ENCODE measurements at places on chromosomes 5 and 9. TPM values are rescaled to one million over a fixed set of nuclear protein-coding genes. Genes with fewer than 3 reads are reported as not detected.

The PCDHGA4 gene
- not detected for total RNA-seq

The RGS7BP gene
- 2.1 TPM for total RNA-seq

GRCh38 chr5:83715236-83716065, 5.2 kb downstream of the HAPLN1 start:
- peak; percentile 21 for DNase-seq

- DNase-seq, result no peak
Observed at GRCh38 chr5:142128675-142129208, 20.2 kb downstream of the NDFIP1 start.

The DNAI1 gene
- not detected for total RNA-seq

GRCh38 chr5:57117596-57117995, 56.3 kb upstream of the GPBP1 start:
- DNase-seq, result peak; percentile 7

The ANXA2R gene
- 4.8 TPM for total RNA-seq

GRCh38 chr9:68981789-68982188, 32.1 kb downstream of the PRKACG start:
- peak; percentile 7 for DNase-seq

DNA sequence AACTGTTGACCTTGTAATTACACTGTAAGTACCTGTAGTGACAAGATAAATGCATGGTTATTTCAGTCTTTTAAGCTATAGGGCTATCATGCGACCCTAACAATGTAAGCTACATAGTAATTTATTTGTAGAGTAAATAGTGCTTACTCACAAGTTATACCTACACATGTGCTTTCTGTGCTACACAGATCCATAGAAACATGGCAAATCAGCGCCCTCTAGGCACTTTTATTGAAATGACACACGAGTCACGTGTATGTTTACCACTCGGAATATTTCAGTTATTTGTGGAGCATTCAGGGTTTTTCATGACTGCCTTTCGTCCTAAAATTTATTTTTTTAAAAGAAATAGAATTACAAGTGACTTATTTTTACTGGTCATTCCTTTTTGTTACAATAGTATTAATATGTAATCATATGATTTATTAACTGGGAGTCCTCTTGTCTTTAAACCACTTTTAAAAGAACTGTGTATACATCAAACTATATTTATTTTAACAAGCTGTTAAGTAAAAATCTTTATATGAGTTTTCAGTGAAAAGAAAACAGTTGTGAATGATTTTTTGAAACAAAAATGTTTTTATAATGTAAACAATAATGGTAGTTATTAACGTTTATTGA, 1242.3 kb upstream of the WWC1 start:
- DNase-seq, result peak; percentile 46

The ABLIM3 gene
- total RNA-seq, result 43.6 TPM

GRCh38 chr9:94623253-94623652, 16.1 kb downstream of the FBP1 start:
- no peak for DNase-seq

The CNTLN gene
- total RNA-seq, result 12.1 TPM

- DNase-seq, result no peak
Observed at GRCh38 chr5:149759563-149759962, 29.5 kb downstream of the PPARGC1B start.

DNA sequence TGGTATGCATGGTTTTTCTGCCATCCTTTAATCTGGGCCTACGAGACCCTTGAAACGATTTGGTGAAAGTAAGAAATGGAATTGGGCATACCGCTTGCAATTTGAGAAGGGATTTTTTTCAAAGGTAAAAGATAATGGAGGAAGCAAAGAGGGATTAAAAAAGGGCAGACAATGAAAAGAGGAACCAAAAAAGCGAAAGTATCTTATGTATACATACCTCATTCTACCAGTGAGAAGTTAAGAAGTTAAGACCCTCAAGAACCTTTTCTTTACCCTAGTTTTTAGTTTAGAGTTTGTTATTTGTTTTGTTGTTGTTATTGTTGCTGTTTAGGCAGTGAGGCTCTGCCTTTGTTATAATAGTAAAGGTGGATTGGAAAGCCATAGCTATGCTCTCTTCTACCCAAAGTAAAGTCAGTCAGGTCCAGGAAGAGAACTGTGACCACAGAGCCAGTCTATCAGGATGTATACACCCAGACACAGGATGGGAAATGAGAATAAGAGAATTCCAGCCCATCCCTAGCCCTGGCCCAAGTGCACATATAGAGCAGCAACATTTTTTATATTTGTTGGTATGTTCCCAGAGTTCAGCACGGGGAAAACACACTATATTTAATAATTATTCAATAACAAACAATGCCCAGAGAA, 166.6 kb downstream of the RFX3 start:
- DNase-seq, result no peak

DNA sequence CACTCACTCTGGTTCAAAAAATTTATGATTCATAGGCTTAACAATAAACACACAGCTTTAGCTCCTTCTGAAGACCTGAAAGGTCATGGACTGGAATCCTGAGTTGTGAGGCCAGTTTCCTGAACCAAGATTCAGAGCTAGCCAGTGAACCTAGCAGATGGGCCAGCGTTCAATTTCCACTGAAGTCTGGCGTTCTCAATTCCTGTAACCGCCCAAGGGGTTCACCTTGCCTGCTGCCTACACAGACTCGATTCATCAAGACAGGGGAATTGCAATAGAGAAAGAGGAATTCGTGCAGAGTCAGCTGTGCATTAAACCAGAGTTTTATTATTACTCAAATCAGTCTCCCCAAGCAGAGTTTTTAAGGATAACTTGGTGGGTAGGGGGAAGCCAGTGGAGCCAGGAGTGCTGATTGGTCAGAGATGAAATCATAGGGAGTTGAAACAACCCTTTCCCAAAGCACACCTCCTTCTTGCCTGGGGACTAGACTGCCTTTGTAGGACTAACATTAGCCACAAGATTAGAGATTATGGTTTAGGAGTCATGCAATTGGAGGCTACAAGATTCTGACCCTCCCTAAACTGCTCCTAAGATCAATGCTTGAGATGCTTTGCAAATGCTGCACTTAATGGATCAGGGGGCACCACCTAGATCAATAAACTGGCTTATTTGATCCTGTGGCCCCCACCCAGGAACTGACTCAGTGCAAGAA, 117.5 kb upstream of the SHB start:
- peak; percentile 62 for DNase-seq

DNA sequence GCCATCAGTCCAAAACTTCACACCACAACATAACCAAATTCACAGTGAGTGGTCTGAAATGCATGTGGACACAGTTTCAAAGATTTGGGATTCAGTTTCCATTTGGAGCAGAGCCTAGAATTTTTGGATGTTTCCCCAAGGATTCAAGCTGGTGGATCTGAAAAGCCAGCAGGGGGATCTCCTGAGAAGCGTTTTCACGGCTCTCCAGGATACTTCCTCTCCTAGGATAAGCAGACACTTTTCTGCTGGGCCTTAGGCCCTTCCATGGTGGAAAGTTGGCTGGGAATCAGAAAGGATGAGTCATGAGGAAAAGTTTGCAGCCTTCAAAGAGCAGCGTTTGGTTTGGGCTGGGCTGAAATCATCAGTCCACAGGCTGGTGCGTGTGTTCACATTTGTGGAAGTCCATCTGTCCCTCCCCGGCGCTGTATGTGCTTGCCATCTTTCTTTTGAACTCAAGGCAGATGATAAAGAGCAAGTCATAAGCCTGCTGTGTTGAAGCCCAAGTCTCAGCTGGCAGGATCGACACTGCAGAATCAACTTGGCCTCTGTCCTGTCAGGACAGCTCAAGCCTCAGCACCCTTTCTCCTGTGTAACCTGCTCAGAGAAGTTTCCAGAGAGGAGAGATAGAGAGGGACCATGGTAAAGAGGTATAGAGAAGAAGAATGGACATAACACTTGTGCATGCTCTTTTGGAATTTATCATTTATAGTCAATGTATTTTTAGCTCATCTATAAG, 152.6 kb upstream of the MSX2 start:
- DNase-seq, result peak; percentile 91

GRCh38 chr5:2562036-2562435, 189.4 kb downstream of the IRX2 start:
- DNase-seq, result no peak

- peak; percentile 77 for DNase-seq
Observed at GRCh38 chr5:5419291-5420210, 2.9 kb upstream of the ICE1 start.

DNA sequence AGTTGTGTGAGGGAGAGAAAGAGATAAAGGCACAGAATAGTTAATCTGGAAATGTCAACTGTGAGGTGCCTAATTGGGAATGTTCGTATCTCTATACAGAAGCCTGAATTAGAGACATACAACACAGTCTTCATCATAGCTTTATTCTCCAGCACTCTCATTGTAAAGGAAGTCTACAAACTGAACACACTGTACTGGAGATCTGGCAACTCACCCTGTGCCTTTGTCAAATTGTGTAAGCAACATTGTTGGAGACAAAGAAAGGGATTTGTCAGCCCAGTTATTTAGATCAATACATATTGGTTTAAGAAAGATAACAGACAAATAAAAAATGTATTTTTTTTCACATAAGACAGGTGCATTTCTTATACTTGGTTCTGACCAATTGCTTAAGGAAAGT, 832.9 kb upstream of the DMAC1 start:
- no peak for DNase-seq

DNA sequence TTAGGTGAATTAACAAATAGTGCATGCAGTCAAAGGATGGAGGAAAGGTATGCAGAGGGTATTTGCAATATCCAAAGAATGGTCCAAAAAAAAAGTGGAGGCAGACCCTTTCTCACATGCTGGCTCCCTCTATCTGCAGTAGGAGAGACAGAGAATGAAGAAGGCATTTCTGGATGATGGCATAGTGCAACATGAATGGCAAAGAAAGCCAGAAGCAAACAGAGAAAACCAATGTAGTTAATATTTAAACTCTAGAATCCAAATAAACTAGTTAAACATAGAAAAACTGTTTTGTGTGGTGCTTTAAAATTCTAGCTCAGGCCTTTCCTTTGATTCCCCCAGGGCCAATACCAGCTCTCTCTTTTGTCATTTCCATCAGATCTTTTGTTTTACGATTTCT, 403.1 kb upstream of the WWC1 start:
- no peak for DNase-seq

GRCh38 chr9:124255222-124255621, 2.5 kb upstream of the NEK6 start:
- no peak for DNase-seq

The FOXD4 gene
- total RNA-seq, result 0.80 TPM

DNA sequence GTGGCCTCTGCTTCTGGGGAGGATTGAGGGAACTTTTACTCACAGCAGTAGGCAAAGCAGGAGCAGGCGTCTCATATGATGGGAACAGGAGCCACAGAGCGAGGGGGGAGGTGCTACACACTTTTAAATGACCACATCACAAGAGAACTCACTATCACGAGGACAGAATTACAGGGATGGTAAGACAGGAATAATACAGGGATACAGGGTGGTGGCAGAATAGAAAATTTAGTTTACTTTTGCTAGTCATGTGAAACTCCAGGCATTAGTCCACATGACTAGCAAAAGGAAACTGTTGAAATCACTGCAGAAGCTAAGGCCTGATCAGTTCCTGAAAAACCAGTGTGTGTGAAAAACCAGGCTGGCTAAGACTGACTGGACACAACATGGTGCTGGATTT, 382.4 kb downstream of the NNT start:
- DNase-seq, result no peak
